ENCODE measurements at places on chromosomes 6 and 20. TPM values are rescaled to one million over a fixed set of nuclear protein-coding genes. Genes with fewer than 3 reads are reported as not detected.

The HMGCLL1 gene
- not detected for total RNA-seq

The SLC22A23 gene
- 0.39 TPM for total RNA-seq

DNA sequence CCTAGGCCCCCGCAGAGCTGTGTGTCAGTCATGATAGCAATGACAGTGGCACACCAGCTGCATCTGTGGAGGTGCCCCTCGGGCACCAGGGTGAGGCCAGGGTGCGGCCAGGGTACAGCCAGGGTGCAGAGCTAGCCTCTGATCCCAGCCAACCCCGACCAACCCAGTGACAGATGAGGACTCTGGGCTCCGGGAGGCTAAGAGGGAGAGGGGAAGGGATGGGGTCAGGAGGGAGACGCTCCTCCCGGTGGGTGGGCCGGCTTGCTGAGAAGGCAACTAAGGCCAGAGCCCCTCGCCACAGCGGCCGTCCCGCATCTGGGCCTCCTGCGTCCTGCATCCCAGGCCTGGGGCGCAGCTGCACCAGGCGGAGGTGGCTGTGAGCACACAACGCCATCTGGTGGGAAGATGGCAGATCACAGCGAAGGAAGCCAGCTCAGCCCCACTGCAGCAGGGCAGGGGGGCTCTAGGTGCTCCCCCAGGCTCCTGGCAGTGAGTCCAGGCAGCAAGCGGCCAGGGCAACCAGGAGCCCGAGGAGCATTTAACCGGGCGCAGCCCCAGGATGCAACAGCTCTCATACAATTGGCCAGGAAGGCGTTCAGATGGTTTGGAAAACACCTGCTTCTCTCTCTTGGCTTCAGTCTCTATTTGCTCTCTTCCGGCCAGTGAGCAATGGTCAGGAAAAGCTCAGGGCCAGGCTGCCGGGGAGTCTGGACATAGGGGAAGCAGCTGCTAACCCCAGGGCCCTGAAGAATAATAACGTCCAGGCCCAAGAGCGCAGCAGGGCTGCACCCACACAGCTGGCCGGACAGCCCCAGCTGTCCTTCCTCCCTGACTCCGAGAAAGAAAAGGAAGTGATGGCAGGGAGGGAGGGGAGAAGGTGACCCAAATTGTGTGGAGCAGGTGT, 169.4 kb downstream of the TAF4 start:
- DNase-seq, result no peak

GRCh38 chr6:16488813-16489212, 250.4 kb downstream of the GMPR start:
- DNase-seq, result no peak

DNA sequence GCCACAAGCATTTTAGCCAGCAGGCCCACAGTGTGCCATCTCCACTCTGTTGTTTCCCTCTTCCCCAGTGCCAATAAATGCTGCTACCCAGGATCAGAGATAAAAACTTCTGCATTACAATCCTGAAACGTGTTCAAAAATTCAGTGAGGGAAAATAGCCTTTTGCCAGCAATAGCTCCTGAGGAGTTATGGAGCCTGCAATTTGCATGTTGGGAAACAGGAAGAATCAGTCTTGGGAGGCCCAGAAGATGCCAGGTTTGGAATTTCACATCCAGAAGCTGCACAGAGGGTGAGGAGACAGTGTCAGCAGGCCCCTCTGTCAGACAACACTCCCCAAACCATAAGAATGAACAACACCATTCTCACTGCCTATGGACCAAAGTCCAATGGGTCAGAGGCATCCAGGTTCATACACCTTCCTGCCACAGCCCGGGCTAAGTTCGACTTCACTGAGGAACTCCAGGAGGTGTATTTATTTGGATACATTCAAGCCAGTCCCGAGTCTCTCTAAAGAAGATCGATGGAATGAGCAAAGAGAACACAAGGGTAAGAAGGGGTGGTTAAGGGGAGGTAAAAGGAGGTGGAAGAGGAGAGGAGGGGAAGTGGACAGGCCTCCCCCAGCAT, 20.8 kb downstream of the RRBP1 start:
- DNase-seq, result no peak
